ENCODE measurements at places on chromosomes 2 and 18.

- no peak for DNase-seq
These were observed 59.6 kb downstream of the KCTD18 start for GRCh38 chr2:200450288-200450687.

DNA sequence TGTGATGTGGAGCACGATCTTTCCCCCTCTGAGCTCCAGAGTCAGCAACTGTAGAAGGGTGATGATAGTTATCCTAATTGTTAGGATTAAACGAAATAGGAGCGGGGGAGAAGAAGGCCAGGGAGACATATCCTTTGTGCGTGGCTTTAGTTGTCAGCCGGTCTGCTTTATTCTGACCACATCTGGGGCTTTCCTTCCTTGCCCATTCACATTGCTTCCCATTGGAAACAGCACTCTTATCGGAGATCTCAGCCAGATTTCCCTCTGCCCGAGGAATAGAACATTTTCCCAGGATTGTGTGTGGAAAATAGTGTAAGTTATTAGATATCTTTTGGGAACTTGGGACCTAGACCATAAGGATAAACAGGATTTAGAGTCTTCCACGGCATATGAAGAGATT is 1.5 kb downstream of the RALB start:
- DNase-seq = no peak

DNA sequence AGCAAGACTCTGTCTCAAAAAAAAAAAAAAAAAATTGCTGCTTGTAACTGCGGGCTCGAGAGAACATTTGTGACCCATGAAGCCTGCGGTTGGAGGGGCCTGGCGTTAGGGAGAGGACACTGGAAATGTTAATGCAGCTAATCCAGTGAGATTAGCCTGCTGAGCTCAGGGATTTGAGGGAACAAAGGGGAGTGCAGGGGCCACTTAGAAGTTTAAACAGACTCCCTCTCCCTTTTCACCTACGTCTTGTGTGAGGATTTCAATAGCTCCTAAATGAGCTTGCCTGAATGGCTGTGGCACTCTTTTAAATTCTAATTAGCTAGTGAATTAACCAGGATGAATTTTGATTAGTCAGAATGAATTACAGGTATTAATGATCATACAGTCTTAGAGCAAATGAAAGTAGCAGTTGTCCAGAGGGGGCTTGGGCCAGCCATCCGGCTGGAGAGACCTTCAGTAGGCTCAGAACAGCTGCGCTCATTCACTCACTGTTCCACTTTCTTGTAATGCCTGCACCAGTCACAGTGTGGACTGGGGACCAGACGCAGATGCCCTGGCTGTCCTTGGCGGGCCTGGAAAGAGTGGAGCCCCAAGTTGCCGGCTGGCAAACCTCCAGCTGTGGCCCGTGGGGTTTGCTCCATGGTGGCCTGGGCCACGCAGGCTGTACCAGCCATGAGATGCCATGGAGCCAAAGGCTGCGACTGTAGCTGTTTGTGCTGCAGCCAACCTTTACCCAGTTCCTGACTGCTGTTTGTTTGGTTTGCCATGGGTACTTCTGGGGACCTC is 20.8 kb downstream of the LDLRAD4 start:
- DNase-seq = no peak

DNA sequence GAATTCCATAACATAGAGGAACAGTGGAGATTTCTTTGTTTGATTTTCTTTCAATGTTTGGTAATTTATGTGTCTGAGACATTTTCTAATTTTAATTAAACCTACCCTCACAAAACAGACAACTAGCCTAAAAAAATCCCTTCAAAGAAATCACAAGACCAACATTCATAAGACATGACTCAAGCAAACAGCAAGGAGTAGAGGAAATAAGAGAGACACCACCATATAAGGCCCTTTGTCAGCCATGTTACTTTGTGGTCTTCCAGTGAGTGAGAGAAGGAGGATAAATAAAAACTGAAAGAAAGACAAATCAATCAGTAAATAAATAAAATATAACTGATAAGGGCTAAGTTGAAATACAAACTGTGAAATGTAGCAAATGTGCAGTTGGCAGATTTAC is 830.8 kb upstream of the SLC39A10 start:
- no peak for DNase-seq
